GM23248 (cell line): ENCODE measurements at places on chromosomes 1 and 21. TPM values are rescaled to one million over a fixed set of nuclear protein-coding genes. Genes with fewer than 3 reads are reported as not detected.

The KCNE1 gene
- total RNA-seq: 0.43 TPM in 1 of 2 replicates, not detected in the other

The PLEKHN1 gene
- 1.4 and 2.1 TPM in 2 replicates for total RNA-seq

The SYNC gene
- 103 and 112 TPM in 2 replicates for total RNA-seq

The SHISAL2A gene
- total RNA-seq: not detected in 2 replicates

The AMY1A gene
- total RNA-seq: not detected in 2 replicates

The XKR8 gene
- total RNA-seq: 5.0 and 5.4 TPM in 2 replicates
